ENCODE measurements at places on chromosomes 4 and X.

DNA sequence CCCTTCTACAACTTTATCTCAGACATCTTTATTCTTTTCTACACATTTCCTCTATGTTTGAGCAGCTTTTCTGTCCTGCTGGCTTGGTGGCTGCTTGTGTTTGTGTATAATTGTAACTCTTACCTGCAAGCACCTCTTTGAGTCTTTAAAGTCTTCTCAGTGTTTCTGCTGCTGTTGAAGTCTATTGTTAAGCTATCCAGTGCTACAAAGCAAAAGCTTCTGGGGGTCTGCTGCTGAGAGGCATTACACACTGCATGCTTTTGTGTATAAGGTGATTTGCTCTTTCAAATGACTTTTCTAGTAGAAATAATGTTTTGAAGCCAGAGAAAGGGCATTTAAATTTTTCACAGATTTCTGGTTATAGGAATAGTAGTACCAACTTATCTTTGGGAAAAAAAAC is 241.8 kb downstream of the DTHD1 start:
- no peak for DNase-seq

DNA sequence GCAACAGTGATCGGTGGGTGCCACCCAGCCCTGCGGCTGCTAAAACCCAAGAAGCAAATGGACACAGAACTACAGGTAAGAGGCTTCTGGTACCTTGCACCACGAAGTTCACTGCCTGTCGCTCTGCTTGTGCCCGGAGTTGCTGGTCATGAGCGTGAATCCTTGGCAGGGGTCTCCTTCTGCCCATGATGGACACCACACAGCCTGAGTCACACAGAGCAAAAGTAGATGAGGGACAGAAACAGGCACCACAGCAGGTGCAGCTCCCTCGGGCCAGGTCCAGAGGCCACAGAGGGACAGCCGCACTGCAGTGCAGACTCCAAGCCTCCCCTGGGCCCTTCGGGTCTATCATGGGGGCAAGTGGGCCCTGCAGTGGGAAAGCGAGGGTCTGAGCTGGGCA is 22.4 kb downstream of the NAT8L start:
- peak; percentile 45 for DNase-seq

DNA sequence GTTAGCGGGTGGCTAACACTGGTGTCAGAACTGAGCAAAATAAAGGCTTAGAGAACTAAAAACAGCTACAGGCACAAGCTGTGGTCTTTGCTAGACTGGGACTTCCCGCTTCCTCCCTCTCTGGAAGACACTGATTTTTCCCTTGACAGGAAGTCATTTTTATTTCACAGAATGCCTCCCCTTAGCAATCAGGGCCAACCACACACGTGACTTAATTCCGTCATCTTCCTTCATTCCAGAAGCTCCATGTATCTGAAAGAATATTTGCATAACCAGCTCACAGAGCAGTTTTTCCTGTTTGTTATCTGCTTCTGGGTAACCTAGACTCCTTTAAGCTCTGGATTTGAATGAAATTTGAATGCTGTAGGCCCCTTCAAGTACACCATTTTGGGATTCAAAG is 327.5 kb upstream of the FRG1 start:
- no peak for DNase-seq

GRCh38 chrX:22015139-22015750 is 16.9 kb upstream of the PHEX start:
- no peak for DNase-seq

- no peak for DNase-seq
Measured at GRCh38 chr4:76105652-76106051, 31.1 kb downstream of the ART3 start.

- no peak for DNase-seq
Measured at GRCh38 chrX:117995378-117995777, 121.2 kb downstream of the KLHL13 start.

Measured in activated effector memory CD4-positive, alpha-beta T cell treated with anti-CD3 and anti-CD28 coated beads, Interleukin-2, amount 50 U/mL, for 16 hours (primary cell).